Renal cortex interstitium (tissue), 15 donors: ENCODE measurements at places on chromosomes 6 and 20. TPM values are rescaled to one million over a fixed set of nuclear protein-coding genes. Genes with fewer than 3 reads are reported as not detected.
A peak's percentile ranks its signal among the peaks of the same experiment; 100 is the strongest.

DNA sequence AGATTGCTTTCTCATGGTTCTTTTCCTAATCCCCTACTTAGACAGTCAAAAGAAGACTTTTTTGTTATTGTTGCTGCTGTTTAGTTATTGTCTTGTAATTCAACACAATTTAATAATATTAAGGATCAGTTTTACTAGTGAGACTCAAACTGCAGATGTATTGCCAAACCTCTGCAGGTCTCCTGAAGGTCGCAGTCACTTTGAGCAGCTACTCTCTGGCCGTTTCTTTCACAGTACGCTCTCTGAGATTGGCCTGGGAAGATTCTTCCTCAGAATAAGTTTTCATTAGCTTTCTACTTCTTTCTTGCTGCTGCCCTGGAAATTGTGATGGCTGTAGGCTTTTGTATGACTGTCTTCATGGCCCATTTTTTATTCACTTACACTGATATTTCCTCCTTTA is 930.8 kb downstream of the QKI start:
- no peak for DNase-seq

GRCh38 chr6:154960854-154961530 is 34.1 kb upstream of the TIAM2 start:
- no peak for DNase-seq

DNA sequence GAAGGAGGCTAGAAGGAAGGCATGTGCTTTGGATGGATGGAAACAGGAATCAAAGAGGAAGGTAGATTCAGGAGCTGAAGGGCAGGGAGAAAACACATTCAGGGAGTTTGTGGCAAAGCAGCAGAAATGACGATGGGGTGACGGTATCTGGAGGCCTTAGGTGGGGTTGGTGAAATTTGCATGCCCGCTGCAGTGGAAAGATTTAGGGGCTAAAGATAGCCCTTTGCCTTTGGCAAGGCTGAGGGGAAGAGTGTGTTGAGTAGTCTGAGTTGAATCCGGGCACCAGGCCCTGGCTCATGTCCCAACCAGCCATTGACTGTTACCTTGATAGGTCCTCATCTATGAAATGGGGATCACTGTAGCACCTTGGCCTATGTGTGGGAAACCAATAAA is 1.3 kb downstream of the GZF1 start:
- no peak for DNase-seq

DNA sequence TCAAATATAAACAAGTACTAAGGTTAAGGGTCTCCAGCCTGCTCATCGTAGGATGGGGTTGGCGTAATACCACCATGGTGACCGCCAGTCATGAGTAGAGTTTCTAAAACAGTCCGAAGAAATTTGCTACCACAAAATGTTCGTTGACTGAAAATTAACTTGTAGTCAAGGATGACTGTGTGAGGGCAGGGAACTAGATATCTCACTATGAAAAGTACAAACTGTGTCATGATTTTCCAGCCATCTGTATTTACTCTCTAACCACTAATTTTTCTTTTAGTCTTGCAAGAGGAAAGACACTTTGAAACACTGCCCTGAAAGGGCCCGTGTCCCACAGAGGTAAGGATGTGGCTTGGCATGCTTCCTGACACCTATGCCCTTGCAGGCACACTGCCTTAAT is 99.7 kb downstream of the IRF4 start:
- DNase-seq = no peak

DNA sequence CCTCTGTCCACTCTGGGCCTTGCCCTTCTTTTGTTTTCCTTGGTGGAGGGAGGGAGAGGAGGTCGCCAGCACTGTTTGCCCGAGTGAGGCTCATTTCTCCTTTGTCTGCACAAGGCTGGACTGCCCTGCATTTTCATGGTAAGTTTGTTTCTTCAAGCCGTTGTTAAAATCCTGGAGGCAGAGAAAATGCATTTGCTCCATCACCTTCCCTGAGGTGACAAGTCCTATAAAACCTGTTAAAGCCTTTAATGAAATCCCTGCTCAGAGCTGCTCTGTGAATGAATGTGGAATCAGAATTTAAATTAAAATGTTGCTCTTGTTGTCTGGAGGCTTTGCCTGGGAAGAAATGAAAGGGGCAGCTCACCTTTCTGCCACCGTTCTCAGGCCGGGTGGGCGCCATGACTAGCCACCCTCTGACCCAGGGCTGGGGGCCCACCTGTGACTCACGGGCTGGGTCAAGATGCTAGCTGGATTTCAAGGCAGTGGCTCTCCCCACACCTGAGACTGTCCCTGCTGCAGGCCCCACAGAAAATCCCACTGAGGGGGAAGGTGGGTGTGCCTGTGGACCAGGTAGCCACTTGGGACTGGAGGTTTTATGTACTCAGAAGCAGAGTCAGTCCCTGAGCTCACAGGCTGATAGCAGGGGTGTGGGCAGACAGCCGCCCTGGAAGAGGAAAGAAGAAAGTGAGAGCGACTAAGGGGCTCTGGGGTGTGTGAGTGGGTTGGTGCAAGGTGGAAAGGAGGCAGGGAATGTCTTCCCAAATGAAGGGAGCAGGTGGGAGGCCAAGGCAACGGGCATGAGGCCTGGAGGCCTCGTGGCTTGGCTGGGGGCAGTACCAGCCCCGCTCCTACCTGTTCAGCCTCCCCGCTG is 24.0 kb upstream of the MYT1 start:
- DNase-seq = no peak

GRCh38 chr6:3125815-3126214 is 7.3 kb downstream of the BPHL start:
- no peak for DNase-seq

DNA sequence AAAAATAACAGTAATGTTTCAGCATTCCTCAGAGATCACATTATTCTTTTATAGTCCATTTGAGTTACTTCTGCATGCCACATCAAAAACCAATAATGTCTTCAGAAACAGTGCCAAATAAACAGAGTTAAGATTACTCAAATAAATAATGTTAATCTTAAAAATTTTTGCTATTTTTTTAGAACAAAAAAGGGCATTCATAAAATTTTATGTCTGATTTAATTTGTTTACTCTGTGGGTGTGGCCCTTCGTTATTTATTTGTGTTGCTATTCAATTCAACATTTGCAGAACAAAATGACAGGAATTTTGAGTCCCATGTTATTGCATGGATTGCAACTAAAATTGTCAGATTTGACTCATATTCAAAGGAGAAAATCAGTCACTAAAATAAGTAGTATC is 18.7 kb upstream of the TBC1D32 start:
- DNase-seq = no peak

- no peak for DNase-seq
Measured at GRCh38 chr6:3377536-3378397, 79.1 kb downstream of the SLC22A23 start.

GRCh38 chr6:55456016-55456415 is 123.0 kb downstream of the HMGCLL1 start:
- no peak for DNase-seq

- DNase-seq = no peak
Measured at GRCh38 chr20:13458860-13459451, 179.8 kb downstream of the TASP1 start.

DNA sequence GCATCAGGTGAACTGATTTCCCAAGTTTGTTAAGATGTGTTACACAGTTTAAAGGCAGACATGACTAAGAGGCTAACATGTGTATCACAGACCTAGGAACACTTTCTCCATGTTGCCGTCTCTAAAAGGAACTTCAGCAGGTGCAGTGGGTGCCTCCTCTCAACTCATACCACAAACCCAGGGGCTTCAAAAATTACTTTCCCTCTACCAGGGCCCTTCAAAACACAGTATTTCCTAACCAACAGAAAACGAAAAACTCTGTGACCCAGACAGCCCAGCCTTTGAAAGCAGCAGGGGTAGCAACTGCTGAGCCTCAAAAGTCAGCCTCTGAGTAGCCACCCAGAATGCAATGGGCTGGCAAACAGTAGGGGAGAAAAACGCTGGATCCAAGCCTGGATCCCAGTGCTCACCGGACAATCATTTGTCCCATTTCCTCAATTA is 28.5 kb downstream of the B4GALT5 start:
- DNase-seq = no peak

DNA sequence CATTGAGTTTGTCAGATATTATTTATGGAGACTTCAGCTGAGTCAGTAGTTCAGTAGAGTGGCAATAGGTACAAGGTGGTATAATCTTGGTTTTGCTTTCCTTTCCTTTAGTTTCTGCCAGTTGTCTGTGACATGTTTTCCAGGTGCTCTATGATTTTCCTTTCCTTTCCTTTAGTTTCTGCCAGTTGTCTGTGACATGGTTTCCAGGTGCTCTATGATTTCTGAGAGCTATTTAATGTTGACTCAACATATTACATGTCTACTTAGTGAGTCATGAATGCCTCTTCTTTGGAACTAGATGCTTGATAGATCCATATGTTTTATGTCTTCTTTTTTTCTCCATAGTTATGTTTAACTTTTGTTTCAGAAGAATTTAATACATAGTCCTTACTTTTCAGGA is 186.4 kb upstream of the DEFB112 start:
- no peak for DNase-seq

DNA sequence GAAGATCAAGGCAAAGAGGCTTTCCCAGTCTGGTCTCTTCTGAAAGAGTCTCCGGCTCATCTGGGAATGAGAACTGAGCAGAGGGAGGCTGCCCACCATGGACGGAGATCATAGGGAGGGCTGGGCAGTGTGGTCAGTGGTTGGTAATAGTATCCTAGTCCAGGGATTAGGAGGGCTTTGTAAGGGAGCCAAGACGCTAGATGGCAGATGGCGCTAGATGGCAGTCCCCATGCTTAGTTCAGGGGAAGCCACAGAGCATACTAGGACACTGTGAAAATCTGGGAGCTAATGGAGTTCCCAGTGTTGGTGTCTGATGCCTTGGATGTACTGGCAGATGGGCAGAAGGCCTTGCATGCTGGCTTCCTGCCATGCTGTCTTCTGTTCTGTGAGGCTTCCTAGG is 21.7 kb upstream of the DAAM2 start:
- no peak for DNase-seq

DNA sequence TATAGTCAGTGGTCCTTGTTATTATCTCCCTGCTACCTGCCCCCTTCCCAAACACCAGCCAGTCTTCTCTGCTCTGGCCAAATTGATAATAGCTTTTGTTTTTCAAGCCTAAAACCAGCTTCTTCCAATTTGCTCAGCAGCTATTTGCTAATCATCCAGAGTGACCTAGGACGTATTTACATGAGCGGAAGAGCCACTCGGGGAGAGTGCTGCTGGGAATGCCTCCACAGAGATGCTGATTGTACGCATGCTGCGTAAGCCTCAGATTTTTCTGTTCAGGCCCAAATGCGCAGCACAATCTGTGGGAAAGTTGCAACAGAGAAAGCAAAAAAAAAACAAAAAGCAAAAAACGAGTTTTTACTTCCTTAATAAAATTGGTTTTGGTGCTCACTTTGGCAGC is 24.4 kb upstream of the ID1 start:
- DNase-seq = no peak

DNA sequence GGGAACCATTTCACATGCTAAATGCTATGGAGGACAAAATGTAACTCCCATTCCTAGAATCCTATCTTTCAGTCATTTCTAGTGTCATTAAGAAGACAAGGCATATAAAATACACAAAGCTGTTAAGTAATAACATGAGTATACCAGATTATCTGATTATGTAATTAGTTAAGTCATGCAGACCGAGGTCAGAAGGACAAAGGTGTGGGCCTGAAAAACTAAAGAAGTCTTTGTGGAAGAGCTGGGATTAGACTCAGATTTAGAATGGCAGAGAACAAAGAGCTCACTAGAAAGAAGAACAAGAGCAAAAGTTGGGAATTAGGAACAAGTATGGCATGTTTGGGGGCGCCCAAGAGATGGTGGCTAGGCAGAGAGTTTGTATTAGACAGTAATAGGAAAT is 37.0 kb downstream of the EFHC1 start:
- DNase-seq = no peak

- peak; percentile 68 for DNase-seq
Measured at GRCh38 chr20:51766994-51767866, 960 bp downstream of the ATP9A start.

DNA sequence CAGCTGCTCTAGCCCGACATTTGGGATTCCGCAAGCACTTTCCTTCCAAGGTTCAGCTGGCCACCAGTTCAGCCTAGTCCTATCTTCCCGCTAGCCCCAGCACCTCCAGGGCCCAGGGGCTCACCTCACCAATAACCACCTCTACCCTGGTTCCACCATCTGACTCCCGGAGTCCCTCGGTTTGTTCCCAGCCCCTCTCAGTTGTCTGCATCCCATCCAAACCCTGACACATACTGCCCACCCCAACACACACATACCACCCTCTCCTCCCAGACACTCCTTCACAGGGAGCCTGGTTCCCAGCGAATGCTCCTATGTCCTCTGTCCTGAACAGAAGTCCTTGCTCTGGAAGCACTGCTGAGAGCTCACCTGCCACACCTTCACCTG is 418 bp downstream of the TNXB start:
- no peak for DNase-seq

- no peak for DNase-seq
Measured at GRCh38 chr6:81933089-81933488, 180.6 kb upstream of the TENT5A start.

Gene MYLK2
- polyA plus RNA-seq = 0.61 TPM

Gene GPLD1
- polyA plus RNA-seq = 3.7 TPM

Gene OPRL1
- polyA plus RNA-seq = 1.3 TPM

Gene SRSF12
- polyA plus RNA-seq = 17.4 TPM

Gene SLC22A2
- 12.1 TPM for polyA plus RNA-seq

Gene SLC4A11
- 3.4 TPM for polyA plus RNA-seq

Gene BTN1A1
- 0.14 TPM for polyA plus RNA-seq

Gene RSPO4
- 1.9 TPM for polyA plus RNA-seq
